Pancreas (tissue), 10 donors: ENCODE measurements at places on chromosomes 3 and 15.

GRCh38 chr3:42276141-42277132 lies 10.5 kb upstream of the CCK start:
- DNase-seq: no peak

DNA sequence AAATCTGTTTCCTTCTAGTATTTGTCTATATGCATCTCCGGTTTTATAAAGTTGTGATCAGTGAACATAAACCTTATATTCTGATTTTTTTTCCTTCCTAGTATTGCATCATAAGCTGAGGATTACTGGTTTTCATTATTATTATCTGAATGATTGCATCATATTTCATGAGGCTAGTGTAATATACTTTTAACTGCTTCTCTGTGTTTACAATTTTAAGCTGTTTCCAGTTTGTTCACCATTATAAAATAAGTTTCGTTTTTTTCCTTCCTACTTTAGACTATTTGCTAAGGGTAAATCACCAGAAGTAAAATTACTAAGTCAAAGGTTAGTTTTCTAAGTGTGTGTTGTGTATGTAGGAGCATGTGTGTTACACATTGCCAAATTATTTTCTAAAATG lies 20.2 kb downstream of the SEMA6D start:
- no peak for DNase-seq

DNA sequence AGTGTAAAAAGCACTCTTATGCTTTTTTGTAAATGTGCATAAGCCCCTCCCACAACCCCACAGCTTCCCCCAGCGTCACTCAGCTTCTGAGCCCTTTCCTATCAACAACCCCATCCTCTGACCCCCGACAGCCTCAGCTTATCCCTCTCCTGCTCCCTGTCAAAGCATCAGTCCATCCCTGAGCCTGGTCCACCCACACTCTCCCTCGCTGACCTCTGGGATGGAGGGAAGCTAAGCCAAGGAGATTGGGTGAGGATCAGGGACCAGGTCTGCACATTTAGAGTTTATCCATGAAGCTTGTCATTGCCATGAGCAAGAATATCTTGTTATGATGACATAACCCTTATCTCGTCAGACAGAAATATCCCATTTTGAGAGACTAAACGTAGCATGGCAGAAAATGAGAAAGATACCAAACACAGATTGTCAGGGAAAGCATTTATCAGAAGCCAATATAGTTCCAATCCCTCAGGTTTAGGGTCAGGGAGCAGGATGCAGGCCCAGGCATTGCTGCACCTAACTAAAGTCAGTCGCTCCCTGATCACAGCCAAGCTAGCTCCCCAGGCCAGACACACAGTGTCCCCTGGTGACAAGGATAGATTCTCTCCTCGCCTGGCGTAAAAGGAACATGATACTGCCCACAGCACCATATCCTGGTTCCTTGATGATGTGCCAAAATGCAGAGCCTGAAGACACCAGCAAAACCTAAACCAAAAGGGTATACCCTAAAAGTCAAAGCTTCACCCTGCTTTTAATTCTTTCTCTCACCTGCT lies 66.9 kb downstream of the DCLK3 start:
- DNase-seq: no peak

DNA sequence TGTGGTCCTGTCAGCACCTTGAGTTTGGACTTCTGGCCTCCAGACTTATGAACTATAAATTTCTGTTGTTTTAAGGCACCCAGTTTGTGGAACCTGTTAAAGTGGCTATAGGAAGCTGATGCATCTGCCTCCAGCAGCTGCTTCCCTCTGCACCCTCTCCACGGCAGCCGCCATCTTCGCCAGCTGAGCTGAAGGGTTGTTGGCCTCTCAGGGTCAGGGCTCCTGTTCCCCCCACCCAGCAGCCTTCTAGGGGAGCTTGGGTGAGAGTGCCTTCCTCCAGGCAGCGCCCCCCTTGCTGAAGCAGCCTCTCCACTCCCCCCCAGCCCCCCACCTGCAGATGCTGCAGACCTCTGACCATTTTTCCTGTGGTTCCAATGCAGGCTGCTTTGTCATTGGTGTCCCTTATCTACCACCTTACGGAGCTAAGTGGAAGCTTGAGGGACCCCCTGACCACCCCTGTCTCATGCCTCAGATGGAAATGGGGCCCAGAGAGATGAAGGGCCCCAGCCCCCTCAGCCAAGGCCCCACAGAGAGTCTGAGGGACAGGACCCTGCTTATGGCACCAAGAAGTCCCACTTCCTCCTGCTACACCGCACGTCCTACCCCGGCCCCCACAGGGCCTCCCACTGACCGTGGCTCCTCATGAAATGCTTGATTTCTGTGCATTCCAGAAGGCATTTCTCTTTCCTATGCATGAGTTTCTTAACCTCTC lies 61.4 kb upstream of the TLE3 start:
- no peak for DNase-seq

DNA sequence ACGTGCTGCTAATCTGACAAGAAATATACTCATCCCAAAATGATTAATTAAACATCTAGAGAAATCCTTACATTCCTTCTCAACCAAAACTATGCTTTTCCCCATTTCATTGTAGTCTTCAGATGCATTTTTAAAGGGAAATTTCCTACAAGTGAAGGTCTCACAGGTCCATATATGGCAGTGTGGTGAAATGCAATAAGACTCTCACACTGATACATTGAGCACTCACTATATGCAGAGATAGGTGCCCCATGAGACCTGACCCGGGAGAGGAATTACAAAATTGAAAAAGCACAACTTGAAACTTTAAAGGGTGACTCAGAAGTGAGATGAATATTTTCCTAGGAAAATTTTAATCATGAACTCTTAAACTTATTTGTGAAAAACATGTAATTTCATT lies 629.2 kb upstream of the NAALADL2 start:
- no peak for DNase-seq

GRCh38 chr3:114584734-114585371 lies 291.0 kb downstream of the TIGIT start:
- no peak for DNase-seq

GRCh38 chr15:72902245-72902918 lies 118.8 kb upstream of the ADPGK start:
- peak; percentile 28 for DNase-seq

- no peak for DNase-seq
Observed at GRCh38 chr15:66067687-66068086, 185.9 kb downstream of the MEGF11 start.

DNA sequence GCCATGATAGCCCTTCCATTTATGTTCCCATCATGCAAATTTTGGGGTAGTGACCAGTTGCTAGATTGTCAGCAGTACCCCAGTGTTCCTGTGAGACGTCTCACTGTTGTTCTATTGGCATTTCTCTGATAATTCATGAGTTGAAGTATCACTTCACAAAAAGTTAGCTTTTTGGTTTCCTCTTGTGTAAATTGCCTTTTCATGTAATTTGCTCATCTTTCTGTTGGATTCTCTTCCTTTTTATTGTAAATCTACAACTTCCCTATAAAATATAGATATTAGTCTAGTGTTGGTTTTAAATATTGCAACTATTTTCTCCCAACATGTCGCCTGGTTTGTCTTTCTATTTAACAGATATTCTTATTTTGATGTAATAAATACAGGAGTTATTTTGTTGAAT lies 7.5 kb upstream of the A4GNT start:
- DNase-seq: no peak

GRCh38 chr3:25826510-25826909 lies 36.6 kb downstream of the OXSM start:
- DNase-seq: no peak

GRCh38 chr3:127679534-127680145 lies 6.9 kb downstream of the ABTB1 start:
- DNase-seq: no peak

- DNase-seq: no peak
Observed at GRCh38 chr3:111073218-111073617, 1.6 kb downstream of the NECTIN3 start.

- DNase-seq: no peak
Observed at GRCh38 chr3:42819351-42819965, 10.2 kb downstream of the ACKR2 start.
